ENCODE measurements at places on chromosomes 3 and 15. TPM values are rescaled to one million over a fixed set of nuclear protein-coding genes. Genes with fewer than 3 reads are reported as not detected.

- no peak for DNase-seq
These were observed 363.5 kb upstream of the FRG2C start for GRCh38 chr3:75300606-75301005.

DNA sequence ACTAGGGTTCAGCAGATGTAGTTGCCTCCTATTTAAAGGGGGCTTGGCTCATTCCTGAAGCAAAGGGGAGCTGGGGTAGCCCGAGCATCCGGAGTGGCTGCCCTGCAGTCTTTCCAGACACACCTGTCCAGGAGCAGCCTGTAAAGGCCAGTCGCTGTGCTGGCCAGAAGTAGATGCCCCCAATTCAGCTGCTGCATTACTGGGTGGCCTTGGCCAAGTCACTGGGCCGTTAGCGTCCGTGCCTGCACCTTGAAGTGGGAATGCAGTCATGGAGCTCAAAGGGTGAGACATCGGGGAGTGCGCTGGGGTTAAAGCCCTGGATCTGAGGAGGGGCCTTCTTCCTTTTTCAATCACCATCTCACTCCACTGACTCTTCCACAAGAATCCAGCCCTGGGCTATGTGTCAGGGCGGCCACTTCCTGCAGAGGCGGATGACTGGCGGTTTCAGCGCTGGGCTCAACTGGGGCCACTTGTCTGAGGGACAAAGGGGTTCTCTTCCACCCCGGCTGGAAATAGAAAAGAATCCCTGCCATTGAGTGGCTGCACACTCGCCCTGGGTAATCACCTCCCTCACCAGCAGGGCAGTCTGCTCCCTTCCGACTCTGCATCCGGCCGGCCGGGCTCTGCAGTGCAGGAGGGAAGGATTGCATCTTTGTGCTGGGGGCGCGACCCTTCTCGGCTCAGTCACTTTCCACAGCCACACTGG, 11.8 kb downstream of the ALDH1A3 start:
- no peak for DNase-seq

DNA sequence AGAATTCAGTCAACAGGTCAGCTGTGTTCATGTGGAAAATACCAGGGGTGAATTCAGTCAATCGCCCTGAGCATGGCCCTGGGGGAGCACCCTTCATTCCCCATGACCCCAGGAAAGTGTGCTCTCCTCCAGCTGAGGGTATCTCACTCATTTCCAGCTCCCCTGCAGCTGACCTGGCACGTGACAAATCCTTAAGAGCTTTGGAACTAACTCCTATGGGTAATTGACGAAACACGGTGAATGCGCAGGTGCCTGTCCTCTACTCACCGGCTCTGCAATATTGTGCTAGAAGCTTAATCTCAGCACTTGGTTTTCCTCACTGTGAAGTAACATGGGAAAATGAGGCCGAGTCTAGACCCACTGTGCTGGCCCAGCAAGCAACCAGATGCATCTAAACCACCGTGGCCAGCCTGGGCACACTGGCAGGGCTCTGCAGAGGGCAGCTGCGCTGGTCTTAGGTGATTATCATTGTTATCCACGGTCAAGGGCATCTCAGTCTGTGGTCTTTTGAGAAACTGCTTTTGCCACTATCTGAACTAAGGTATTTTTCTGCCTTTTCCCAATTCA, 63.1 kb downstream of the SPSB4 start:
- no peak for DNase-seq

Gene RHCG
- total RNA-seq: not detected

DNA sequence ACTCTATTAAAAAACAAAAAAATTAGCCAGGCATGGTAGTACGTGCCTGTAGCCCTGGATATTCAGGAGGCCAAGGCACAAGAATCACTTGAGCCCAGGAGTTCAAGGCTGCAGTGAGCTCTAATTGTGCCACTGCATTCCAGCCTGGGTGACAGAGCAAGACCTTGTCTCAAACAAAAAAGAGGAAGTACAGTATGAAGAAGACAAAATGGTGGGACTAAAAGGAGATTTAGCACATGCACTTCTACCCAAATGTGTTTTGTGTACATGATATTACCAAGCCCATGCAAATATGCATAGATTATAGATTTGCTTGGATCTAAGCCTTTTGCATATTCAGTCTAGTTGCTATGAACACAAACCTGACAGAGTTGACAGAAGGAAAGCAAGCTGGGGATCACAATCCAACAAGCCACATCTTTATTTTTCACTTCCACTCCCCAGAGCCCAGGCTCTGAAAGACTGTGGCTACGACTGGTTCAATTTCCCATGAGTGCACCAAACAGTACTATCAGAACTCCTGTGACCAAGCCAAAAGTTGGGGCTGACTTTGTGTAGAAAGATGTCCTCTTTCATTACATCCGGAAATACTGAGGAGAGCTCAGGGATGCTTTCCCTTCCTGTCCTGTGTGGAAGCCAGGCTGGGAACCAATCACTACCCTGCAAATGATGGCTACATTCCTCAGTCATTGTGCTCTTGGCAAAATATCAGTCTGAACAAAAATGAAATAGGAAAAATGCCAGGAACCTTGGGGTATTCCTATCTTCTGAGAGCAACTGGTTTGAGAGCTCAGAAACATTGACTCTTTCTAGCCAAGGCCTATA, 49.4 kb downstream of the TGM4 start:
- no peak for DNase-seq

Data from activated CD4-positive, alpha-beta memory T cell treated with anti-CD3 and anti-CD28 coated beads, Interleukin-2, amount 10 ng/mL, durations not matched to agents 7 days and 5 days (primary cell).